IMR-90 (cell line): ENCODE measurements at places on chromosomes 12 and 14.

DNA sequence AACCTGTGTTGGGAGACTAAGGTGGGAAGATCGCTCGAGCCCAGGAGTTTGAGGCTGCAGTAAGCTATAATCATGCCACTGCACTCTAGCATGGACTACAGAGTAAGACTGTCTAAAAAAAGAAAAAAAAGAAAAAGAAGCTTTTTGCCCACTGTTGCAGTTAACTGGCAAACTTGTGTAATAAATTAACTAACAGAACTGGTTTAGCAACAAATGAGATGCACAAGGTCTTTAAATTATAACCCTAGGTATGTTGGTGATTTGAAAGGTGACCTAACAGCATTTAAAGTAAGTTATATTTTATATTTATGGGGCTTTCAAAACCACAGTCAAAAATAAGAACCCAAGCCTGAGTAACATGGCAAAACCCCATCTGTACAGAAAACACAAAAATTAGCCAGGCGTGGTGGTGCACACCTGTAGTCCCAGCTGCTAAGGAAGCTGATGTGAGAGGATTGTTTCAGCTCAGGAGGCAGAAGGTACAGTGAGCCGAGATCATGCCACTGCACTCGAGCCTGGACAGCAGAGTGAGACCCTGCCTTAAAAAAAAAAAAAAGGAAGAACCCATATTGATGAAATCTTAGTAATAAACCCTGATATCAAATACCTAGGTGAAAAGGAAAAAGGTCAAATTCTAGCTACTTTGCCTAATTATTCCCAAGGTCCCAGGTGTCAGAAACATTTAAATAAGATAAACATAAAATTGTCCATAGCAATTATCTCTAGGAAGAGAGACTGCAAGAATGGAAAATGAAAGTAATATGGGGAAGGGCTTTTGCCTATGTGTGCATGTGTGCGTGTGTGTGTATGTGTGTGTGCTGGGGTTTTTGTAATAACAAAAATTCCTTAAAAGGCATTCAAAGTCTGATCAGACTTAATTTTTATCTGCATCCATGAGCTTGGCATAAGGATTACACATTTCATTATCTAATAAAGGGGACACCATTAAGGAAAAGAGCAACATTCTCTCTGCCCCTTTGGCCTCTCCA is 15.4 kb downstream of the SYNE2 start:
- peak; percentile 23 for DNase-seq

- DNase-seq = no peak
These were observed 13.1 kb downstream of the GPR132 start for GRCh38 chr14:105052110-105052458.

- DNase-seq = no peak
These were observed 194.3 kb downstream of the RGS6 start for GRCh38 chr14:72126561-72126960.

DNA sequence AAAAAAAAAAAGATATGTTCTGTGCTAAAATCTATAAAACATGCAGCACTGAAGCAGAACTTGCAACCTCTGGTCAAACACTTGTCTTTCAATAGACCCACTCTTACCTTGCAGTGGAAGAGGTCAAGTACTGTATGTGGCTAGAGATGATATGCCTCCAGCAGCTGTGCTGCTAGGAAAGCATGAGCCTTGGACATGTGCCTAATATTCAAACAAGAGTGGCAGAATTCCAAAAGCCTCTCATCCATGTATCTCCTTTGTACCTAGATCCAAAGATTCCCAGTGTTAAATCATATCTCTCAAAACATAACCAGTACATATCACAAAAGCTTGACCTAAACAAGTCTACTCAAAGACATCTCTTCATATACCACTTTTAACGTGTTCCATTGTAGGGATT is 105.0 kb upstream of the CPNE8 start:
- no peak for DNase-seq

DNA sequence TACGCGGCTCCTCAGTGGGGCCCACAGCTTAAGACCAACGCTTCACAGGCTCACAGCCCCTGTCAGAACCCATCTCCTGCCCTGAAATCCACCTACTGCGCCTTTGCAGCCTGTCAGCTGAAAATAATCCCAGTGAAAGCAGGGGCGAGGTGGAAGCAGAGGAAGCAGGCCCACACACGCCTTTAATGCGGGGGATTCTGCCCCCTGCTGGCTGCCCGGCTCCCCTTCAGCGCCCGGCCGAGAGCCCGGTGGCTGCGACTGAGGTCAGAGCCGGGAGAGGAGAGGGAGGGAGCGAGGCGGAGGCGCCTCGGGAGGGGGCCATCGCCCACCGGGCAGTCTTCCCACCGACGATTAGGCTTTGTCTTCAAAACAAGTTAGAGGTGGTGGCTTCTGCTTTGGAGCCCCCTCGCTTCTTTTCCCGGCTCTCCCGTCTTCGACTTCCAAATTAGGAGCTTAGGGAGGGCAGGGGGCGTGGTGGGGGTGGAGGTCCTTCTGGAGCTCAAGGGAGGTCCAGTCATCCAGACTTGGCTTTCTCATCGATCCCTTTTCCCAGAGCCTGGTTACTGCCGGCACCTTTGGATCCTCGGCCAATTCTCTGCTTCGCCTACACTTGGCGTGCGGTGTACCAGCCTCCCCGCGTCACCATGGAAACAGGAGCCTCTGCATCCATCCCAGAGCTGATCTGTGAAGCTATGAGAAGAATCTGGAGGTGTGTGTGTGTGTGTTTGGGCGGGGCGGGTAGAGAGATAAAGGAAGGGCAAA is 25.2 kb upstream of the RND1 start:
- DNase-seq = peak; percentile 62

- DNase-seq = peak; percentile 85
These were observed 4.1 kb upstream of the SLC7A7 start for GRCh38 chr14:22819151-22819988.

DNA sequence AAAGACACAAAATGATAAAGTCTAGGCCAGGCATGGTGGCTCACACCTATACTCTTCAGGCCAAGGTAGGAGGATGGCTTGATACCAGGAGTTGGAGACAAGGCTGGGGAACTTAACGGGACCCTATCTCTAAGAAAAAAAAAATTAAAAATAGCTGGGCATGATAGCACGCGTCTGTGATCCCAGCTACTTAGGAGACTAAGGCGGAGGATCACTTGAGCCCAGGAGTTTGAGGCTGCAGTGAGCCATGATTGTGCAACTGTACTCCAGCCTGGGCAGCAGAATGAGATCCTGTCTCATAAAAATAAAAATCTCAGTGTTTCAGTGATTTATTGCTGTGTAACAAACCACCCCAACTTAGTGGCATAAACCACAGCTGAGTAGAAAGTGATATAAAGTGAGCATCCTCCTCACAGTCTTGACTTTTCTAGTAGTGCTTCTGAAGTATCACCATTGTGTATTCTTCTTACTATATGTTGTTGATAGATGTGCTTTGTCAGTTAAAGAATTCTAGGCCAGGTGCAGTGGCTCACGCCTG is 10.6 kb upstream of the ATF1 start:
- DNase-seq = no peak

- no peak for DNase-seq
These were observed 723 bp downstream of the SIVA1 start for GRCh38 chr14:104753528-104754212.

DNA sequence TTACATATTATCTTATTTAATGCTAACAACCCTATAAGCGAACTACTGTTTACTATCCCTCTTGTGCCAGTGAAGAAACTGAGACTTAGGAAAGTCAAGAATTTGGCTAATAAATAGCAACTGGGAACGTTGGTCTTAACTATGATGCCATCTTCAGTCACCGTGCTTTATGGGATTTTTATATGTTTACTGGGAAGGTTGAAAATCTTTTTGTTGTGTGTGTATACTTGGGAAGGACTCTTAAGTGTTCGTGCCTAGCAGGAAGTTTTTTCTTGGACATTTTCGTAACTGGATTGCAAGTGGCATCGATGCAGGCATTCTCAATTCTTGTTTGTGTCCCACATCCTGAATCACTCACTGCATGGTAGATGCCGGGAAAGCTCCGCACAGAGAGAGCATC is 9.4 kb downstream of the SFSWAP start:
- DNase-seq = no peak

DNA sequence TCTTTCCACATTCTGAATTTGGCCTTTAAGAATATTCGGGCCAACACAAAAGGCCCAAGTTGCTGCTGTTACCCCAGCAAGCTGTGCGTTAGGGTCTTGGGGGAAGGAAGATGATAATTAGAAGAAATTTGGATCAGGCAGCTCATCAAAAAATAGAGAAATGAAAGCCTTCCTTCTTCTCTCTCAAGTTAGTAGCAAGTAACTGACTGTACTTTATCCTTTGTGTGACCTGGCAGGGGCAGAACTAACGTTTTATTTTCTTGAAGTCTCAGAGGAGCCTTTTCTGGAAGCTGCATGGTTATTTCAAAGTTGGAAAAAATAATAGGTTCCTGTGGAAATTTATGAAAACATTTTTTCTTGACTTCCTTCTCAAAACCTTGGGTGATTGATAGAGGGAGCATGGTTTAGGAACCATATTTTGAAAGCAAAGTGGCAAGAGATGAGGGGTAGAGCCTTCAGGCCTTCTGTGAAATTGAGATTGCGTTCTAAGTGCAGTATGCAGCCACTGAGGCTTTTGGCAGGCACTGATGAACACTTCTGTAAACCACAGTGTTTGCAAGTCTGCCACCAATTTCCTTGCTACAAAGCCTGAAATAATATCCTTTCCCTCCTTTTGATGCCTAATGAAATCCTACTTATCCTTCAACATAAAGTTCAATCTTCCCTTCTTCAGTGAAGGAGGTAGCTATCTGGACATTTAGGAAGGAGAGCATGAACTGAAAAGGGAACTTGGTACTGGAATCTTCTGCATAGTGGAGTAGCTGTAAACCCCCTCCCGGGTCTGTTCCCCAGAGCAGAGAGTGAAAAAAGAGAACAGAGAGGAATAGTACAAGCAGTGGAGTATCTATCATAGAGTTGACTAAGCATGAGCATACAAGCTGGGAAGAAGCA is 123.2 kb downstream of the FGD4 start:
- DNase-seq = no peak

DNA sequence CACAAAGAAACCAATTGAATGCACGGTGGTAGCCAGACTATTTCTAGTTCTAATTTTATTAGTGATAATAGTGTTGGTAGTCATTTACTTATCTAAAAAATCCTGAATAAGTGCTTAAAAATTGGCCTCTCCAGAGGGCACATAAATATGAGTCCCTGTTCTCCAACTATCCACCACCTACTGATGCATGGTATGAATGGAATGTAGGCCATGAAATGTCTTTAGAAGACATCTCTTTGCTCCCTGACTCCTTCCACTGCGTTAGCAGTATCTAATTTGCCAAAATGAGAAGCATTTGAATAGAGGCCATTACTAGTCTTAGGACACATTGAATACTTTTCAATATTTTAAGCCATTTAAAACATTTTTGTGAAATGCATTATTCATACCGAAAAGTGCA is 261.7 kb downstream of the LRFN5 start:
- DNase-seq = peak; percentile 4

- no peak for DNase-seq
These were observed 824 bp downstream of the DDX55 start for GRCh38 chr12:123602651-123603195.

DNA sequence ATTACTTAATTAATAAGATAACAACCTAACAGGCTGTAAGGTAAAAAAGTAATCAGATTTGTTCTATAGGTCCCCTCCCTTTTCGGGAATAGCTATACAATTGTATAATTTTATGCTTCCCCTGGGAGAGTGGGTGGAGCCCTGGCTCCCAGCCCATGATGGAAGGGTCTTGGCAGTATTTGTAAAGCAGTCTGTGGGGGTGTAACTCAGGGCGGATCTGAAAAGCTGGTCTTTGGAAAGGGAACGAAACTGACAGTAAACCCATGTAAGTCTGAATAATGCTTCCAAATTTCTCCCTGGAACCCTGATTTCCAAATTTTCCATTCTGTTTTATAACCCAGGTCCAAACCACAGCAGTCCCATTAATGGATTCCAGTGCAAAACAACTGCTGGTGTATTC is 110.4 kb downstream of the DAD1 start:
- no peak for DNase-seq

- DNase-seq = no peak
These were observed 361.1 kb upstream of the RPL10L start for GRCh38 chr14:47012533-47013280.

DNA sequence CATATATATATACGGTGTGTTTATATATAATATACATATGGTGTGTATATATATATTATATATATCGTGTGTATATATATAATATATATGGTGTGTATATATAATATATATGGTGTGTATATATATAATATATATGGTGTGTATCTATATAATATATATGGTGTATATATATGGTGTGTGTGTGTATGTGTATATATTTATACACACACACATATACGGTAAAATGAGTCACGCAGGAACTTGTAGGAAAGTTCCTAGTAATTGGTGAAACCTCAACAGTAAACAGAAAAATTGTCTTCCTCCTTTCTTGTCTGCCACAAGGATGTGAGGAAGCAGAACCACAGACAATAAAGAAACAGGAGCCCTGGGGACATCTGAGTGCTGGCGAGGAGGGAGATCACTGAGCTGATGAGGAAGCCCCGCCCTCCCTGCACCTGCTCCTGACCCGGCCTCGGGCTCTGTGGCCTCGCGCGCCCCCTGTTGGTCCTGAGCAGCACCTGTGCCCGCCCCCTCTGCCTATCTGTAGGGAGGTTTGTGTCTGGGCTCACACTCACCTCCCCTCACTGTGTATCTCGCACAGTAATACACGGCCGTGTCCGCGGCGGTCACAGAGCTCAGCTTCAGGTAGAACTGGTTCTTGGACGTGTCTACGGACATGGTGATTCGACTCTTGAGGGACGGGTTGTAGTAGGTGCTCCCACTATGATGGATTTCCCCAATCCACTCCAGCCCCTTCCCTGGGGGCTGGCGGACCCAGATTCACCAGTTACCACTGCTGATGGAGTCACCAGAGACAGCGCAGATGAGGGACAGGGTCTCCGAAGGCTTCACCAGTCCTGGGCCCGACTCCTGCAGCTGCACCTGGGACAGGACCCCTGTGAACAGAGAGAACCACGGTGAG is 1079.4 kb downstream of the TMEM121 start:
- DNase-seq = no peak

- peak; percentile 30 for DNase-seq
These were observed 71.4 kb upstream of the SRSF5 start for GRCh38 chr14:69695322-69696203.

GRCh38 chr12:58564721-58565120 is 355.6 kb downstream of the LRIG3 start:
- peak; percentile 74 for DNase-seq

DNA sequence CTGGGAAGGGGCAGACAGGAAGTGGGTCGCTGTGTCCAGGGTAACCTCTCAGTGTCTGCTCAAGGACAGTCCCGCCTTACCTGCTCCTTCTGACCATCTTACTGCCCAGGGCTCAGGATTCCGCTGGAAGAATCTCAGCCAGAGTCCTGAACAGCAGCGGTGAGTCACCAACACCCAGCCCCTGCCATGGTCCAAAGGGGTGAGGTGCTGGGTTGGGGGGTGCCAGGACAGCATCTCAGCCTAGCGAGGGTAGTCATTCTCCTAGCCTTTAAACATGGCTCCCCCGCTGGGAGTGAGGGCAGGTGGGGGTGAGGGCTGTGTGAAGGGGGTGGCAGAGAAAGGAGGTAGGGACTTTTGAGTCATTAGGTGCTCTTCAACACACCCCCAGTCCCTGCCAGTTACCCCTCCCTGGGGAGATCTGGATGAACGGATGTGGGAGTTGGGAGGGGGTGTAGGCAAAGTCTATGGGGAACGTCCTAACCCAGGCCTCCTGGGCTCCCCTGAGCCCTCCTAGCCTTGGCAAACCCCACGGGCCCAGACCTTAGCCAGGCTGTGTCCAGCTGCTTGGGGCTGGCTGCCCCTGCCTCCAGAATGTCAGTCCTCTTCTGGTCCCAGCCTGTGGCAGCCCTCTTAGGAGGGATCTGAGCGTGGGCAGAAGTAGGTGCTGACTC is 2.5 kb downstream of the TAMALIN start:
- DNase-seq = no peak

- DNase-seq = peak; percentile 54
These were observed 9.6 kb upstream of the FOXG1 start for GRCh38 chr14:28756884-28757570.

GRCh38 chr12:98645572-98646067 is 530 bp downstream of the APAF1 start:
- no peak for DNase-seq
